ENCODE measurements at places on chromosomes 1 and 21.

- no peak for DNase-seq
Observed at GRCh38 chr21:42356046-42356445, 5.3 kb upstream of the TFF2 start.

- DNase-seq = no peak
Observed at GRCh38 chr1:198970916-198971315, 332.1 kb downstream of the PTPRC start.

DNA sequence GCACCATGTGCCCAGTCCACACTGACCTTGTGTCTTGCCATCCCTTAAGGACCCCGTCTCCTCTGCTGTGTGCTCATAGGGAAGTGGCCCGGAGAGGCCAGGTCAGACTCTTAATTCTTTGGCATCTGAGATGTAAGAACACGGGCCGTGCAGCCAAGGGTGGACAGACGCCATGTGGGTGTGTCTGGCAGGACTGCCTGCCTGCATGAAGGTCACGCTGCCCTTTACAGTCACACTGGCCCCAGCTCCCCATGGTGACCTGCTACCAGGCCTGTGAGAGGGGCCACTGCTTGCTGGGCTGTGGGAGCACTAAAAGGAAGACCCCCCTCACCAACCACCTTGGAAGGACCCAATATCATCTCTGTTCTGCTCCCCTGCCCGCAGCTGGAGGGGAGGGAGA is 17.7 kb downstream of the DHRS3 start:
- no peak for DNase-seq

DNA sequence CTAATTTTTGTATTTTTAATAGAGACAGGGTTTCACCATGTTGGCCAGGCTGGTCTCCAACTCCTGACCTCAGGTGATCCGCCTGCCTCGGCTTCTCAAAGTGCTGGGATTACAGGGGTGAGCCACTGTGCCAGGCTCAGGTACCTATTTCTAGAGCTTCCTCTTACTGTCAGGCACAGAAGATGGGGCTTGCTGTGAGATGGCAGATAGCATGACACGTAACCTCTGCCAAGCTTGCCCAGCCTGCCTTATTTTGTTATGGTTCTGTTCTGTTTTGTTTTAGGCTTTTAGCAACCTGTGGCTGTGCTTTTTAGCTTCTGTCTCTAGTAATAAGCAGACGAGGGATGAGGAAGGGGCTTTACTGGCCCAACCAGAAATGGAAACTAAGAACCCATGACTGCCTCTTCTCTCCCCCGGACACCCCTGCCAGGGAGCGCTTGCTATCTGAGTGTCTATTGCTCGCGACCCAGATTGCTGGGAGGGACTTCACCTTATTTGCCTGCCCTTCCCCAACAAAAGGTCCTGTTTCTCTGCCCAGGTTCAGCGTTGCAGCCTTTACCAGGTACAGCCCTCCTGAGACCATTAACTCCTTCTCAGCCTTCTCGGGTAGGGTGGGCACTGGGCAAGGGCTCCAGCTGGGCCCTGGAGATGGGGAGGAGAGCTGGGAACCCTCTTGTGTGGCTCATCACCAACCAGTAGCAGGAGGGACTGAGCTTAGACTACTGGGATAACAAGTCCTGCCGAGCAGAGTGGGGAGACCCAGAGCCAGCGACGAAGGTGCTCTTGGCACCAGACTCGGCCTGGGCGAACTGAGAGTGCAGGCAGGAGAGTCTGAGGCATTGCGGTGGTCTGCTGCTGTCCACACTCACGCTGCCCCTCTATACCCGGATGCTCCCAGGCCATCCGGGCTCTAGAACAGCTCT is 13.5 kb upstream of the LGR6 start:
- no peak for DNase-seq
